ENCODE measurements at places on chromosomes 16 and 17.

DNA sequence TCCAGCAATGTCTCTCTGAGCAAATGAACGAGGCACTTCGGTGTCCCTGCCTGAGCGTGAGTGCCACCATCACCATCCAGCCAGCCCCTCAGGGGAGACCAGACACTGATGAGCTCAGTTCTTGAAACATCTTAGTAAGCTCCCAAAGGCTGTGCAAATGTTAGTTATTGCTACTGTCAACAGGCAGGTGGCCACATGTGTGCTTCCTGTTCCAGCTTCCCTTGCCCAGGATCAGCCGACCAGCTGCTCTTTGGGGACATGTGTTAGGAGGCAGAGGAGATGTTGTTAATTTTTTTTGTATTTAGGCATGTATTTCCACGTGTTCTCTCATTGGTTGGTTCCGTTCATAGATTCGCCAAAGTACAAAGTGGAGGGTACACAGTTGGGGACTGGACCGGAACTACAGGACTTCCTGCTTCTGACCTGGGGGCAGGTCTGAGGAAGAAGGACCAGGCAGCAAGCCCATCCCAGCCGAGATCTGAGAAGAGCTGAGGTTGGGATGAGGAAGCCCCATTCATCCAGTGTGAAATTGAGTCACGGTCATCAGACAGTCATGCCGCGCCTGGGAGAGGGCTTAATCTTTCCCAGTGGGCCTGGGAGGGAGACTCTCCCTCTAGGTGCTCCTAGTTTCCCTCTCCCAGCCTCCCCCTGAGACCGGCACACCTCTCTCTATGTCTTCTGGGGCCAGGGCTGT lies 3.8 kb downstream of the TTYH2 start:
- no peaks in the 10 kb centered on the region for H3K27me3 ChIP-seq
- H3K36me3 ChIP-seq: peaks cover 3% of the 10 kb centered on the region
- DNase-seq: no peak
- H3K27ac ChIP-seq: peak overlapping the region; percentile 44
- H3K4me3 ChIP-seq: no peak overlapping the region
- H3K4me1 ChIP-seq: peaks cover 37% of the 10 kb centered on the region

- peak overlapping the region; percentile 45 for H3K4me3 ChIP-seq
- H3K27ac ChIP-seq: peak overlapping the region; percentile 98
- peaks cover 15% of the 10 kb centered on the region for H3K36me3 ChIP-seq
- peaks cover 61% of the 10 kb centered on the region for H3K4me1 ChIP-seq
- DNase-seq: peak; percentile 51
- no peaks in the 10 kb centered on the region for H3K27me3 ChIP-seq
Observed at GRCh38 chr17:418421-418751, 65.8 kb upstream of the RPH3AL start.

- H3K27me3 ChIP-seq: no peaks in the 10 kb centered on the region
- H3K27ac ChIP-seq: no peak overlapping the region
- no peaks in the 10 kb centered on the region for H3K4me1 ChIP-seq
- peaks cover 36% of the 10 kb centered on the region for H3K36me3 ChIP-seq
Observed at GRCh38 chr17:29078183-29079045, 35.5 kb downstream of the PIPOX start.

DNA sequence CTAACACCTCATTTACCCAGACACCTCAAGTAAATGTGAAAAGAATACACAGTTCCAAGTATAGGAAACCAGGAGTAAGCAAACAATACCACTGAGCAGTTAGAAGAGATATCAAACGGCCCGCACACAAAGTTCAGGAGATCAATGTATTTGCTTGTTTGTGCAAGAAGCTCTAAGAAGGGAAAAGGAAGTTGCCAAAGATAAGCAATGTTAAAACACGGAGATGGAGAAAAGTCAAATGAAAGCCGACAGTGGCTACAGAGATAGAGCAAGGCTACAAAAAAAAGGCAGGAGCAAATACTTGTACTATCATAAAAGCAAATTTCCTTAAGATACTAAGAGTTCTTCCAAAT lies 29.5 kb downstream of the PSME3IP1 start:
- no peak for DNase-seq
- peaks cover 92% of the 10 kb centered on the region for H3K36me3 ChIP-seq
- no peak overlapping the region for H3K4me3 ChIP-seq
- no peaks in the 10 kb centered on the region for H3K27me3 ChIP-seq
- H3K4me1 ChIP-seq: peaks cover 20% of the 10 kb centered on the region
- H3K27ac ChIP-seq: no peak overlapping the region

GRCh38 chr17:78330570-78331224 lies 29.2 kb downstream of the SOCS3 start:
- DNase-seq: no peak
- H3K27me3 ChIP-seq: no peaks in the 10 kb centered on the region
- H3K4me1 ChIP-seq: peaks cover 44% of the 10 kb centered on the region
- no peak overlapping the region for H3K4me3 ChIP-seq
- H3K36me3 ChIP-seq: no peaks in the 10 kb centered on the region

GRCh38 chr16:52265446-52265861 lies 281.5 kb downstream of the TOX3 start:
- H3K4me3 ChIP-seq: no peak overlapping the region
- no peak overlapping the region for H3K27ac ChIP-seq
- no peaks in the 10 kb centered on the region for H3K4me1 ChIP-seq
- no peaks in the 10 kb centered on the region for H3K27me3 ChIP-seq
- H3K36me3 ChIP-seq: no peaks in the 10 kb centered on the region
- DNase-seq: no peak

DNA sequence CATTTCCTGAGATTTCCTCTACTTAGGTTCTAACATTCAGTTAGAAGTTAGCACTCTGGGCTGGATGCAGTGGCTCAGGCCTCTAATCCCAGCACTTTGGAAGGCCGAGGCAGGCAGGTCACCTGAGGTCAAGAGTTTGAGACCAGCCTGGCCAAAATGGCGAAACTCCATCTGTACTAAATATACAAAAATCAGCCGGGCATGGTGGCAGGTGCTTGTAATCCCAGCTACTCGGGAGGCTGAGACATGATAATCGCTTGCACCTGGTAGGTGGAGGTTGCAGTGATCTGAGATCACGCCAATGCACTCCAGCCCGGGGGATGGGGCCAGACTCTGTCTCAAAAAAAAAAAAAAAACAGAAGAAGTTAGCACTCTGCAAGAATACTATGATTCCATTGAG lies 1430.9 kb downstream of the CDH11 start:
- no peak for DNase-seq
- H3K27ac ChIP-seq: no peak overlapping the region
- H3K27me3 ChIP-seq: no peaks in the 10 kb centered on the region
- H3K36me3 ChIP-seq: no peaks in the 10 kb centered on the region
- H3K4me1 ChIP-seq: no peaks in the 10 kb centered on the region
- H3K4me3 ChIP-seq: no peak overlapping the region
